ENCODE measurements at places on chromosomes 6 and 20.

- no peak for DNase-seq
Measured at GRCh38 chr6:71279740-71280139, 8.9 kb upstream of the OGFRL1 start.

- peak; percentile 80 for DNase-seq
Measured at GRCh38 chr6:3803627-3804468, 45.3 kb upstream of the FAM50B start.

- no peak for DNase-seq
Measured at GRCh38 chr6:54879188-54879985, 32.8 kb downstream of the FAM83B start.

DNA sequence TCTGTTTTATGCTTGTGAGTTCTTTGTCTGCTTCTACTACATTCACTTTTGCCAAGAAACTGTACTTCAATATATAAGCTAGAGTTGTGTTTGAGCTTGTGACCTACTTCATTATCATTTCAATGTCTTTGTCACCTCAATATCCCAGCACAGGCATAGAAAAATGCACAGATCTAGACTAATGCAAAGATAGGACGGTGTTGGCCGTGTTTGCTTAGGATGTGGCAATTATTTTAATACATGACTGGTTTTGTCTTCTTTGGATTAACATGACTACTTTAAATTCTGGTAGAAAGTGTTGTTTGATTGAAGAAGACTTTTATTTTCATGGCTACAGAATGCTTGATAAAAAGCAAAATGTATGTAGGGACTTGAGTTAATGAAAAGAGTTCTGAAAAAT, 1075.0 kb upstream of the GJE1 start:
- DNase-seq = no peak

Data from fibroblast of the conjunctiva (primary cell).